Right lobe of liver (tissue), 6 donors: ENCODE measurements at places on chromosomes 3 and 15. TPM values are rescaled to one million over a fixed set of nuclear protein-coding genes. Genes with fewer than 3 reads are reported as not detected.

GRCh38 chr15:101461097-101461496 is 28.4 kb downstream of the PCSK6 start:
- H3K27me3 ChIP-seq: no peaks in the 10 kb centered on the region
- no peaks in the 10 kb centered on the region for H3K4me1 ChIP-seq
- H3K4me3 ChIP-seq: no peak overlapping the region
- DNase-seq: no peak

The ADPGK gene
- total RNA-seq: 13.9 TPM

The RARB gene
- total RNA-seq: 2.6 TPM

DNA sequence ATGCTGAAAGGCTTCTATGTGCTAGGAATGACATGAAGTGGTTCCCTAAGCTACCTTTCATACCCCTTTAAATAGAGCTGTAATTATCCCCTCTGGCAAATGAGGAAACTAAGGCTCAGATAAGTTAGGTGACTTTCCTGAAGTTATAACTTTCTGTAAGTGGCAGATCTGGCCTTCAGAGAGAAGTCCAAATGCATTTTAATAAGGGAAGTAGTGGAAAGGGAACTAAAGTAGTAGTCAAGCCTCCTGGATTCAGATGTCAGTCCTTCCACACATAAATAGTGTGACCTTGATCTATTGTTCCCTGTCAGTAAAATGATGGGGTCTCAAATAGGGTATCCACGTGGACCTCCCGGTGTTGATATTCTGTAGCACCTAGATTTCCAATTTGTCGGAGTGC is 277.7 kb downstream of the EDEM1 start:
- no peaks in the 10 kb centered on the region for H3K27me3 ChIP-seq
- no peak overlapping the region for H3K27ac ChIP-seq
- no peak for DNase-seq
- no peaks in the 10 kb centered on the region for H3K36me3 ChIP-seq

DNA sequence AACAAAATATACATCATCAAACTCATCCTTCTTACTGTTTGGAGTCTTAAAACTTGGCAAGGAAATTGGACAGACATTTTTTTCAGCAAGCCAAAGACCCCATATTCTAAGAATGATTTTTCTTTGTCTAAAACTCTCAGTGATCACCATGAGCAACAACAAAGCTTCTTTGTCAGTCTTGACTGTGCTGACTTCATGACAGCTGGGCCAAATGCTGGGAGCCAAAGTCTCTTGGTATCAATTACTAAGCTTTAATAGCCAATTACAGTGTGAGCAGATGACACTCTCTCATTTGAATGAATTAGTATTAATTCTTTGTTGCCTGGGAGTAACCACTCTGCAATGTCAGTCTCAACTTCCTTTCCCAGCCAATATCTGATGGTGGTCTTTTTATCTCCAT is 48.1 kb upstream of the GK5 start:
- no peak overlapping the region for H3K4me3 ChIP-seq
- no peaks in the 10 kb centered on the region for H3K36me3 ChIP-seq
- H3K4me1 ChIP-seq: no peaks in the 10 kb centered on the region
- no peaks in the 10 kb centered on the region for H3K27me3 ChIP-seq
- DNase-seq: no peak

The GPR62 gene
- total RNA-seq: not detected

DNA sequence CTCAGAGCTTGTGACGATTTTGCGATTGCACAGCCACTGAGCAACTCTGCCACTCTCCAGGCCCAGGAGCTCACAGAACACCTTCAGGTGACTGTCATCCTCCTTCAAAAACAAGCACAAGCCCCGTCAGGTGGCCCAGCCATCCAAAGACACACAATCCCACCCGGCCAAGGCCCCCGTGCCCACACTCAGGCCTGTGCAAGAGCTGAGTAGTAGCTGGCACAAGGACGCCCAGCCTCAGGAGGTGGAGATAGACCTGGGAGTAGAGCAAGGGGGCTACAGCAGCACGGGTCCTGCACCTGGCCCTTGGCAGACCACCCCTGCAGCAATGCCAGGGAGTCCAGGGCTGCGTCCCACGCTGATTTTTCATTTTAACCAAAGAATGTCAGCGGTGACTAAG is 34.6 kb downstream of the MYO5C start:
- H3K4me1 ChIP-seq: no peaks in the 10 kb centered on the region
- no peak for DNase-seq
- no peaks in the 10 kb centered on the region for H3K27me3 ChIP-seq
- H3K4me3 ChIP-seq: no peak overlapping the region
- no peak overlapping the region for H3K27ac ChIP-seq
- no peaks in the 10 kb centered on the region for H3K36me3 ChIP-seq

- no peaks in the 10 kb centered on the region for H3K36me3 ChIP-seq
- DNase-seq: no peak
- peaks cover 12% of the 10 kb centered on the region for H3K4me1 ChIP-seq
Observed at GRCh38 chr3:128498901-128499530, 6.0 kb upstream of the GATA2 start.

DNA sequence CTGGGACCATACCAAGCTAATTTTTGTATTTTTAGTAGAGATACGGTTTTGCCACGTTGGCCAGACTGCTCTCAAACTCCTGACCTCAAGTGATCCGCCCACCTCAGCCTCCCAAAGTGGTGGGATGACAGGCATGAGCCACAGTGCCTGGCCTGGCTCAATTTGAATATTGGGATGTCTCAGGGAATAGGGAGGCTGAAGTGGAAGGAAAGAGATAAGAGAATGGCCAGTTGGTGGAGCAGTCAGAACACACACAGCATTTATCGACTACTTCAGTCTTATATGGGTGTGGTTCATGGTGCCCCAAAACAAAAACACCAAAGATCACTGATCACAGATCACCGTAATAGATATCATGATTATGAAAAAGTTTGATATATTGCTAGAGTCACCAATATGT is 144.4 kb downstream of the GMNC start:
- H3K4me3 ChIP-seq: no peak overlapping the region
- no peak overlapping the region for H3K27ac ChIP-seq
- H3K27me3 ChIP-seq: no peaks in the 10 kb centered on the region
- H3K36me3 ChIP-seq: no peaks in the 10 kb centered on the region
- DNase-seq: no peak

- no peak overlapping the region for H3K4me3 ChIP-seq
- no peaks in the 10 kb centered on the region for H3K27me3 ChIP-seq
- H3K36me3 ChIP-seq: no peaks in the 10 kb centered on the region
Observed at GRCh38 chr3:61780455-61781228, 219.3 kb downstream of the PTPRG start.
